ENCODE measurements at places on chromosomes 6 and 20.
A peak's percentile ranks its signal among the peaks of the same experiment; 100 is the strongest.

DNA sequence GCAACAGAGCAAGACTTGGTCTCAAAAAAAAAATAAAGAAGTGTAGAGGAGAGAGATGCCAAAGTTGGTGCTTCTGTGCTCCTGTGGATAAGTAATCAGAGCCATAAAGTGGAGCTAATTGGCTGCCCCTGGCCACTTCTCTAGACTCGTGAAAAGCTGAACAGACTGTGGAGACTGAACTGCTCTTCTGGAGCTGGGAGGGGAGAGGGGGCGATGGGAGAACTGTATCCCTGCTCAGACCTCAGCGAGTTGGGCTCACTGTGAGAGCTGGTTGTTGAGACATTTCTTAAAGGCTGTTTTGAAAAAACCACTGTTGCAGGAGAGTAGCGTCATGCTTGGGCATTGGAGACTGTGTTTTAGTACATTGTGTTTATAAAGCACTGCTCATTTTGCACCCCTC lies 125.7 kb downstream of the TCP11 start:
- DNase-seq: no peak

DNA sequence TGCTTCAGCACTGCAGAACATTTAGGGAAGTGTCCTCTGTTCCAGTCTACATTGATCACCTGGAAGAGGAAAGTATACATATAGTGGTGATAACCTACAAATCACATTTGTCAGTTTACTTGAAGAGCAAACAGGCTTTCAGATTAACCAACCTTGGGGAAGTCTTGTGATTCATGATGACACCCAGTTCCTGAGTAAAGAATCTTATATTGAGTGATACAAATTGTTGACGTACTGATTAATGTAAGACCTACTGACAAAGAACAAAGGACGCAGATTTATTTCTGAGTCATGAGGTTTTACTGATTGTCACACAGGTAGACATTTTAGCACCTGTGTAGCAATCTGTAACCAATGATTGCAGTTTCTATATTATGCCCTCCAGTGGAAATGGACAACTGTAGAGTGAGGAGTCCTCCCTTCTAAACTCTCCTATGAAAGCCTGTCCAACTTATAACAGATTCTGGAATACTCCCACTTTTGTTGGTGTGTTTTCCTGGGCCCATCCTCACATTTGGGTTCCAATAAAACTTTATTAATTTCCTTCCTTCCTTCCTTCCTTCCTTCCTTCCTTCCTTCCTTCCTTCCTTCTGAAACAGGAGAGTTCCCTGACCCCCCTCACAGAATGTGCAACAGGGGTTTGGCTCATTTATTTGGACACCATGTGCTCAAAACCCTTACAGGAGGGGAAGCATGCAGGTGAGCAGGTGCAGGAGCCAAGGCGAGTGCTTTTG lies 113.5 kb downstream of the SLC35B3 start:
- no peak for DNase-seq

DNA sequence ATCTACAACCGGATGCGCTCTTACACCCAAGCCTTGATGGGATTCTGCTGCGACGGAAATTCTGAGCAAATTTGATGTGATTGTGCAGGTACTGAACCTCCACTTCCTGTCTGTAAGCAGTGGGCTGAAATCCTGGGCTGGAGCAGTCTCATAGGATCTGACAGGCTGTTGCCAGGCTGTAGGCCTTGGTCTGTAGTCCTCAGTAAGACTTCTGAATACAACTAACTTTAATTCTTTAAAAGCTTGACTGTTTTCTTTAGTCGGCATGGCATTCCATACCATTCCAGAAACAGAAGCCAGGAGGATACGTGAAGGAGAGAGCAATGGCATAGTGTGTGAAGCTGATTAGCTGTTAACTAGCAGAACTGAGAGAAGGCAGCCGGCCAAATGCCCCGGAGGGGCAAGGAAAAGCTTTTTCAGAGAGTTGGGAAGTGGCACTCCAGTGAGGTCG lies 68.3 kb downstream of the ADTRP start:
- no peak for DNase-seq

- DNase-seq: no peak
Observed at GRCh38 chr6:106702451-106703110, 73.2 kb downstream of the QRSL1 start.

GRCh38 chr20:36313476-36313875 lies 7.3 kb downstream of the DLGAP4 start:
- DNase-seq: no peak

DNA sequence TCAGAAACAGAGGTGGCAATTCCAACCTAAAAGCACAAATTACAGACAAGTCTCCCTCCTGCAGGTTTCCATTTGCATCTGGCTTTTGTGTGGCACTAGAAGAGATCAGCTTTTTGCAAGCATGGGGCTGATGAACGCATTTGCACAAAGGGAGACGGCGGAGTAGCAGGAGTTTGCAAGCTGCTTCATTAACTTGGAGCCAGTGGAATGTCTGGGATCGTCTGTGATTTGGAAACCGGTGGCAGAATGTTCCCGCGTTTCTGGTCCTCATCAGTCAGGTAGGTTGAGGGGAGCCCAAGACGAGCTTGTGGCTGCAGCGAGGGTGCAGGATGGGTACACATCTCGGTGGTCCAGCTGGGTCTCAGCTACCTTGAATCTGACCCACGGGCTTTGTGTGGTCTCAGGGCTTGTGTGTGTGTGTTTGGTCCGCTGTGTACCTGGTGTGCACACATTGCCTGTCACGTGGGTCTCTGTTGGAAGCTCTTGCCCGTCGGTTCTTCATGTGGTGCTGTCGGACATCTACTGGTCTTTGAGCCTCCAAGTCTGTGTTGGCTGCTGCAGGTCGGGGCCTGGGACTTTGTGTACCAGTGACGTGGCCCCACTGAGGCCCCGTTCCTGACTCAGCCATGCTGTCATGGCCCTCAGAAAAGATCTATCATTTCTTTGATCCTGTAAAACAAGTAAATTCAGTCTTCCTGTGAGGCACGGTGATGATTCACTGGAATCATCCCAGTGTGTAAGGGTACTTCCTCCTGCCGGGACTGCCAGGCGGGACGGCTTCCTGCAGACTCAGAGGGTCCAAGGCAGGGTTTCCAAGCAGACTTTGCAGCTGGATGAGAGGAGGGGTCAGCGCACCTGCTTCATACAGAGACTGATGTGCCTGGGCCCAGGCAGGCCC lies 12.4 kb upstream of the MYT1 start:
- DNase-seq: no peak

DNA sequence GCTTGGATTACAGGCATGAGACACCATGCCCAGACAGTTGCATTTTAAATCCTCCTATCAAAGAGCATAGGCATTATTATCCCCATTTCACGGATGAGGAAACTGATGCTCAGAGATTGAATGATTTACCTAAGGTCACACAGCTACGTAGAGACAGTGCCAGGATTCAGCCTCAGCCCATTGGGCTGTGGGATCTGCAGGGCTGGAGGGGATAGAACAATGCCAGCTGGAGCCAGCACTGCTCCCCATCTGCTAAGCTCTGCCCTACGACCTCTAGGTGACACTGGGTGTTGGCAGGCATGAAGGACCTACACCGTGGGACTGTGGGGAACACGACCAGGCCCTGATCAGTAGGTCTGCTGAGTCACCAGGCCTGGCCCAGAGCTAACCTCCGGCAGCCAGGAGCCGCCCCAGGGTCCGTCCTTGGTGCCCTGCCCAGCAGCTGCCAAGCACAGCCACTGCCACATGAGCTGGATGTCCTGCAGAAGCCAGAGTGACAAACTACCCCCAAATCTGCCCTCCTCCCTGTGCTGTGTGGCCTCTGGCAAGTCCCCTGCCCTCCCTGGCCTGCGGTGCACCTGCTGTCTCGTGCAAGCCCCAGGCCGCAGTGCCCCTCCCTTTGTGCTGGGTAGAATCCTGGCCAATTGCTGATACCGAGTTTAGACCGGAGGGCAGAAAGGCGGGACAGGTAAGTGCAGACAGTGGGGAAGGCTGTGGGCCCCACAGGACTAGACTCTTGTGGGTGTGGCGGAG lies 47.6 kb upstream of the PTGIS start:
- DNase-seq: no peak

DNA sequence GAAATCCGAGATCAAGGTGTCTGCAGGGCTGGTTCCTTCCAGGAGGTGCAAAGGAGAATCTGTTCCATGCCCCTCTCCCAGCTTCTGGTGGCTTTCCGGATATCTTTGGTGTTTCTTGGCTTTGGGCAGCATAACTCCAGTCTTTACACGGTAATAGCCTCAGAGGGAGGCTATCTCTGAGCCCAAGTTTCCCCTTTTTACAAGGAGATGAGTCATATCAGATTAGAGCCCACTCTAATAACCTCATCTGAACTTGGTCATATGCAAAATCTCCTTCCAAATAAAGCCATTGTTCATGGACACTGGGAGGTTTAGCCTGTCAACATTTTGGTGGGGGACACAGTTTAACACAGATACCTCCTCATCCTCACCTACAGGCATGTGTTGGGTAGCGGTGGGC lies 213.7 kb downstream of the ATXN1 start:
- no peak for DNase-seq

- DNase-seq: no peak
Observed at GRCh38 chr20:61253264-61253639, 1.2 kb downstream of the CDH4 start.

- peak; percentile 83 for DNase-seq
Observed at GRCh38 chr6:121055572-121056163, 278.6 kb downstream of the TBC1D32 start.

- DNase-seq: no peak
Observed at GRCh38 chr6:154399097-154399496, 42.5 kb upstream of the IPCEF1 start.

DNA sequence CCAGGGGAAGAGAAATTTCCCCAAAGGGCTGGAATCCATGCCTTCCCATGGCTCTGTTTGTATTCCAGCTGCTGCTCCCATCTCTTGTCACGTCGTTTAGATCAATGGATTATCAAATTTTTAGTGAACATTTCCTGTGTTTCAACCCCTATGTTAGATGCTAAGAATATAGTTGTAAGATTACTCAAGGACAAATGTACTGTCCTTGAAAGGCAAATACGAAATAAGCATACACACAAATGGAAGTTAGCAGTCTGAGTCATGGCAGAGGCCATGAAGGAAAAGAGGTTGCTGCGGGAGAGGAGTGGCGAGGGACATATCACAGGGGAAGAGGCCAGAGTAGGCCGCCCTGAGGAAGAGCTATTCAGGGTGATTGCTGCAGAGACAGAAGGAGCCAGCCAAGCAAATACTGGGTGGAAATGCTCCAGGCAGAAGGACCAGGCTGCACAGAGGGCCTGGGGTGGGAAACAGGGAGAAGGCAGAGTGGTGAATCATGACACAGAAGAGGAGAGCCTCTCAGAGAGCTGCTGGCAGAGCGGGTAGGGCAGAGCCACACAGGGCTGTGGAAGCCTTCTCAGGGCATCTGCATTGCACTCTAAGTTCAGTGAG lies 219.2 kb upstream of the LRFN2 start:
- no peak for DNase-seq

All from NCI-H82 (cell line).